Jurkat, Clone E6-1 (cell line): ENCODE measurements at places on chromosomes 4 and X.

GRCh38 chr4:74423104-74423503, 21.8 kb upstream of the AREG start:
- no peak for DNase-seq

DNA sequence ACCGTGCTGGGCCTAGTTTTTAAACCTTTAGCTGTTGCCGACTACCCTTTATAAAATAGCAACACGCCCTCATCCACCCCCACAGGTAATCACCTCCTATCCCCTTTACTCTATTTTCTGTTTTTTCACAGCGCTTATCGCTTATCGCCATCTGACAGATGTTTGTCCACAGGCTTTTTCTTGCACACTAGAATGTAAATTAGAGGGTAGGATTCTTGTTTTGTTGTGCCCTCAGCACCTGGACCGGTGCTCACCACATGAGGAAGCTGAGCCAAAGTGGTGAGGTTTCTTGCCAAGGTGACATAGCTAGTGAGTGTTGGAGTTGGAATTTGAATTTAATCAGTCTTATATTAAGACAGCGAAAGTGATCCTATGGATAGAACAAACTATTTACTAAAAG, 2.9 kb upstream of the RBBP7 start:
- no peak for DNase-seq

DNA sequence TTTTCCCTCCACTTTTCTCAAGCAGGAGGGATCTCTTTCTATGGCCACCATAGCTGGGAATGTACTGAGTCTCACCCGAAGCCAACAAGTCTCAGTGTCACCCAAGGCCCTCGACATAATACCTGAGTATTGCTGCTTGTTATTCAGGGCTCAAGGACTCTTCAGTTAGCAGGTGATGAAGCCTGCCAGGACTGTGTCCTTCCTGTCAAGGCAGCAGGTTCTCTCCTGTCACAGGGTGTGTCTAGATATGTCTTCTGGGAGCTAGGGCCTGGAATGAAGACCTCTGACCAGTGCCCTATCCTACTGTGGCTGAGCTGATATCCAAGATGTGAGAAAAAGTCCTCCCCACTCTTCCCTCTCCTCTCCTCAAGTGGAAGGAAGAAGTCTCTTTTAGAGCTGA, 391.0 kb upstream of the DIPK2B start:
- DNase-seq: no peak

DNA sequence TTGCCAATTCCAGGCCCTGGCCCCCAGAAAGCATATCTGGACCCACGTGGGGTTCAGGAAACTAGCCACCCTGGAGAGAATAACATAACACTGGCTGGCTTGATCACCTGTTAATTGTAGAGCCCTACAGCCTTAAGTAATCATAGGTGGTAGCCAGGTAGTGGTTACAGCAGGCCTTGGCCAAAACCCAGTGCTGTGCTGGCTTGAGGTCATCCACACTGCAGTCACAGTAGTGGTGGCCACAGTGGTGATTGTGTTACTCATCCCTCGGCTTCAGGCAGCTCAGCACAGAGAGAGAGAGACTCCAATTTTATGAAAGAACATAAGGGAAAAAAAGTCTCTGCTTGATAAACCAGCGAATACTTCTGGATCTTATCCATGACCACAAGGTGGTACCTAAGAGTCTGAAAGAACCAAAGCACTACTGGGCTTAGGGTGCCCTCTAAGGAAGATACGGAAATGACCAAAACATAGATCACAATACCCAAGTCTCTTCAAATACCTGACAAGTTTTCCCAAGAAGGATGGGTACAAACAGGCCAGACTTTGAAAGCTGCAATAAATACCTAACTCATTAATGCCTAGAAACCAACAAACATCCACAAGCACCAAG, 46.6 kb upstream of the CDX4 start:
- DNase-seq: no peak

DNA sequence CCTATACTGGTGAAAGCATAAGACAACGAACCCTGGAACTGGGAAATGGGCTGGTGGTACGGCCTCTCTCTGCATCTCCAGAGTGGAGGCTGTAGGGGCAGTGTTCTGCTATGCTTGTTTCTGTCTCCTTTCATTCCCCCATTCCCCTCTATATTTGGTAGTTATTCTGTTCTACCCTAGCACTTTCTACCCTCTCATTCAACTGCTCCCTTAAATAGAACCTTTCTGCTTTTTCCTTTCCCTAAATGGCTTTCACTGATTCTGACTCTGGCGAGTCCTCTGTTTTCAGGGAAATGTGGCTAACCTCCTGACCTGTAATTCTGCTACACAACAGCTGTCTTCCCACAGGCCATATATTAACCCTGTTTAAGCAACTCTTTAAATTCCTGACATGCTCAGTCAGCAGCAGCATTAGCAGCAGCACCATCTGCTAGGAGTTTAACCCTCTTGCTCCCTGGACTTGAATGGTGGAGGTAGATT, 94.2 kb downstream of the CXCL13 start:
- no peak for DNase-seq

DNA sequence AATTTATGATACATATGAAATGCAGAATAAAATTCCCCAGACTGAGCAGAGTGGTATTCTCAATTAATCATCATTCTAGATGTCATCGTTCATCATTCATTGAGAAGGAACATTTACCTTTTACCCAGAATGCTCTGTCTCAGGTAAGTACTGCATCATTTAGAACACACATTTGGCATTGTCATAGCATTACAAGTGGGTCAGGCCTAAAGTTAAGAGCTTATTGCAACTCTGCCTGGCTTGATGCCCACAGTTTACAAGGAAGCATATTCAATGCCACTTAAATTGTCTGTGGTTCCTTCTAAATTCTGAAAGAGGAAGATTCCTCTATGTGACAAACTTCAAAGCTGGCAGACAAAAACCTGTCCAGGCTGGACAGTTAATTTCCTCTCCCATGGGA, 87.3 kb downstream of the CAMK2D start:
- no peak for DNase-seq

- no peak for DNase-seq
Observed at GRCh38 chr4:19596342-19596741, 655.4 kb upstream of the SLIT2 start.
